ENCODE measurements at places on chromosomes 5 and 9.
A peak's percentile ranks its signal among the peaks of the same experiment; 100 is the strongest.

DNA sequence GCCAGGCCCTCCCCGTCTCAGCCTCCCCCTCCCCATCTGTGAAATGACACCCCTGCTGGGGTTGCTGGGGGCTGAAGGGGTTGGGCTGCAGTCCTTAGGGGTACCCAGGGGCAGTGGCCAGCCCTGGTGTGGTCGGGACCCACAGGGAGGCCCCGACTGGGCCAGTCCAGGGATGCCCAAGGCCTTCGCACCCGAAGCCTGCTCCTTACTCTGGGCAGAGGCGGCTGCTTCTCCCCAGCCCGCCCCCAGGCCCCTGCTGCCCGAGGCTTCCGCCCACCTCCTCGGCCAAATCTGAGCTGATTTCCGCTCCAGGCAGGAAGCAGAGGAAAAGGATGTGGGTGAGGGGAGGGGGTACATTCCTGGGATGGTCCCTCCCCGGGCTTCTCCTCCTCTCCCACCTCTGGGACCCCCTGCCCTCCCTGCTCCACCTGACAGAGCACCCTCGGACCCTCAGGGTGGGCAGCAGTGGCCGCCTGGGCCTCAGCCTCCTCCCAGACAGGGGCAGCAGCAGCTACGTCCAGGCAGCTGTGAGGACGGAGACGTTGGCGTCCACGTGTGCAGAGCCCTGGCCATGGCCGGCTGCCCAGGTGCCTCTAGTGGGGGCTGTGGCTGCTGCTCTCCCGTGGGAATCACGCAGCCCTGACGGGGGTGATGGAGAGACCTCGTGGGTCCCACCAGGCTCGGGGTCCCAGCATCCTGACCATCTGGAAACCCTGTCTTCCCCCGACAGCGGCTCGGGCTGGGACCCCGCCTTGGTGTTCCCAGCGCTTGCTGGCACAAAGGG is 4.2 kb upstream of the NRARP start:
- no peak for DNase-seq

GRCh38 chr5:77483682-77484081 is 8.4 kb downstream of the WDR41 start:
- DNase-seq, result no peak

DNA sequence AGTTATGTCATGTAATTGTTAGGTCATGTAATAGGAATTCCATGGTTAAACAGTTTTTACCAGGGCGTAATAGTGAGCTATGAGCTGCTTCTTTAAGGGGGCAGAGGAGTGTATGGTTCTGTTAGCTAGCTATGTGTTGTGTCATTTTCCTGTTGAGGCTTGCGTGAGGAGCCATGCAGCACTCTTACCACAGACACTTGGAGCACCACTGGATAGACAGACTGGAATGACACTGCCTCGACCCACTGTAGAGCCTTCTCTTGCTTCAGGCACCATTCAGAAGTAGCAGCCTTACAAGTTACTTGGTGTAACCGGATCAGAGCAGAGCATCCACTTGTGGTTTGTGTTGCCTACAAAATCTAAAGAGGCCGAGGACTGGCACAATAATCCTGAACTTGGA is 28.3 kb upstream of the STOM start:
- peak; percentile 97 for DNase-seq

- no peak for DNase-seq
Observed at GRCh38 chr5:82813861-82814260, 263.3 kb downstream of the TMEM167A start.

GRCh38 chr5:124643336-124643735 is 103.1 kb downstream of the ZNF608 start:
- DNase-seq, result no peak

Data from iris pigment epithelial cell (primary cell).